Glutamatergic neuron (in vitro differentiated cells): ENCODE measurements at places on chromosomes 13 and 19.

GRCh38 chr13:94993616-94994015 is 281.3 kb upstream of the SOX21 start:
- no peak for DNase-seq

- DNase-seq, result no peak
These were observed 25.0 kb downstream of the ELL start for GRCh38 chr19:18496980-18497256.

- no peak for DNase-seq
These were observed 5.1 kb downstream of the HDGFL2 start for GRCh38 chr19:4477034-4477801.

GRCh38 chr19:29628661-29629385 is 22.7 kb downstream of the POP4 start:
- no peak for DNase-seq

GRCh38 chr13:95509521-95510310 is 42.8 kb upstream of the CLDN10 start:
- DNase-seq, result no peak

DNA sequence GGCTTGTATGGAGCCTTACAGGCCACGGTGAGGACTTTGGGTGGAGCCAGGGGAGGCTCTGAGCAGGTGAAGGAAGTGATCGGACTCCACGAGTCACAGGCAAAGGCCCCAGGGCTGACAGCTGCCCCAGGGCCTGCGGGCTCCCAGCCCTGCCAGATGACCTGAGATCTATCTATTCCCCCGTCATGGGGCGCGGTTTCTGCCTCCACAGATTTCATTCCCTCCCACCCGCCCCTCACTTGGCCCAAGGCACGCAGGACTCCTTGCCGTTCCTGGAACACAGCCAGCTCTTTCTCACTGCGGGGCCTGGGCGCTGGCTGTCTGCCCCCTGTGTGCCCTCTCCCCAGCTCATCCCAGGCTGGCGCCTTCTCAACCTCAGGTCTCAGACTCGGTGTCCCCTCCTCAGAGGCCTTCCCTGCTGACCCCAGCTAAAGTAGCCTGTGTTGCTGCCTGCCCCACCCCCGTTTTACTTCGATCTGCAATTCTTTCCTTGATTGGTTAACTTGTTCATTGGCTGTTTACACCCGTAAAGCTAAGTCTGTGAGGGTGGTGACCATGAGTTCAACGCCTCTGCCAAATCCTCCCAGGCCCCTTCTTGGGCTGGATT is 13.9 kb upstream of the PAK4 start:
- no peak for DNase-seq

- no peak for DNase-seq
These were observed 271.8 kb upstream of the HTR2A start for GRCh38 chr13:47168618-47169017.

- DNase-seq, result peak; percentile 31
These were observed 101.4 kb downstream of the LACC1 start for GRCh38 chr13:43981091-43981490.

DNA sequence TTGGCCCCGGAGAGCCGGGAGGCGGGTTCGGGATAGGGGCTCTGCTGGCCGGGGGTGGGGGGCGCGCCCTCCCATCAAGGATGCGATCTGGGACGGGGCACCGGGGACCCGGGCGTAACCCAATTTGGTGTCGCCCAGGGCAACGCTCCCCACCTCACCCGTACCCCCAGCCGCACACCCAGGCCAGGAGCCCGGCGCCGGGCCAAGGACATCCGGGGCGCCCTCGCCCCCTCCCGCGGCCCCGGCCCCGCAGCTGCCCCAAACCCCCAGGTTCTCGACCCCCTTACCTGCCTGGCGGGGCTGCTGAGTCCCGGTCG is 525 bp downstream of the SHANK1 start:
- no peak for DNase-seq

GRCh38 chr19:38019396-38019724 is 112.4 kb downstream of the SIPA1L3 start:
- no peak for DNase-seq

GRCh38 chr19:8373867-8374813 is 10.2 kb downstream of the ANGPTL4 start:
- no peak for DNase-seq

DNA sequence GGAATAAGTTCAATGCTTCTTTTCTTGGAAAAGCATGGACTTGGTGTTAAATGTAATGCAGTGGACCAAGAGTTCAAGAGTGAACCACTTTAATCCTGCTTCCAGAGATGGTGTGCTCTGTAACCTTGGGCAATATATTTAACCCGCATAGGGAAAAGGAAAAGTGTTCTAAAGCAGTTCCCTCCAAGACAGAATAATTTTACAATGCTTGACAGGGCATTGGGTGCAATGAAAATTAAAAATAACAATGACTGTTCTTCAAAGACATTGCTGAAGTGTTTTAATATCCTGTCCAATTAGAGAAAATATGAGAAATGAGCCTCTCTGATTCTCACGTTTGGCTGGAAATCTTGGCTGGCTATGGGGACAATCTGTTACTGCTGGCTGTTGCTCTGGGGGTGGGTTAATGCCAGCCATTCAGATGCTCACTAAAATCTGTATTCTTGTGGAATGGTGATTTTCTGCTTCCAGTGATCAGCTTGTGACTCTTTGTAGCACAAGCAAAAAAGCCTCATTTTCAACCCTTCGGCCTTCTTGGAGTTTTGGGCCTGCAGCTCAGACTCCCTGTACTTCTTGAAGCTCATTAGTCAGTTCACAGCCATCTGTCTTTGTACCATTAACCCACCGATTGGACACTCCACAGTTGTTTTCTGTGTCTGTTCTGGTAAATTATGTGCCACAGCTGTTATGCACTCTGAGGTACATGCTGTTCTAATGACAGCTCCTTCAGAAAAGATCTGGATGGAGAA is 310.6 kb downstream of the LMO7 start:
- DNase-seq, result no peak

DNA sequence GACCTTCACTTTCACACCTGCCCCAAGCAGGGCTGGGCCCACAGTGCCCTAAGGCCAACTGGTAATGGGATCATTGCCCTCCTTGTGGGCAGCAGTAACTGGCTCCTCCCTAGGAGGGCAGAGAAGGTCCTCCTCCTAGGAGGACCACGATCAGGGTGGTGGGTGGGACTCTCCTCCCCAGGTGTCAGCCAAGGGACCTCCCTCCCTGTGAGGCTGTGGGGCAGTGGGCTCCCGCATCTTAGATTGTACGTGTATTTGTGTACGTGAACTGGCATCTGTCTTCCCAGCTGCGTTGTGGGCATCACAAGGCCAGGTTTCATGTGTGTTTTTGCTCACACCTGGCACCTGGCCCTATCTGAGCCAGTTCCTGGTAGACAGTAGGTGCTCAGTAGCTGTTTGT is 111.8 kb downstream of the SOX1 start:
- no peak for DNase-seq

DNA sequence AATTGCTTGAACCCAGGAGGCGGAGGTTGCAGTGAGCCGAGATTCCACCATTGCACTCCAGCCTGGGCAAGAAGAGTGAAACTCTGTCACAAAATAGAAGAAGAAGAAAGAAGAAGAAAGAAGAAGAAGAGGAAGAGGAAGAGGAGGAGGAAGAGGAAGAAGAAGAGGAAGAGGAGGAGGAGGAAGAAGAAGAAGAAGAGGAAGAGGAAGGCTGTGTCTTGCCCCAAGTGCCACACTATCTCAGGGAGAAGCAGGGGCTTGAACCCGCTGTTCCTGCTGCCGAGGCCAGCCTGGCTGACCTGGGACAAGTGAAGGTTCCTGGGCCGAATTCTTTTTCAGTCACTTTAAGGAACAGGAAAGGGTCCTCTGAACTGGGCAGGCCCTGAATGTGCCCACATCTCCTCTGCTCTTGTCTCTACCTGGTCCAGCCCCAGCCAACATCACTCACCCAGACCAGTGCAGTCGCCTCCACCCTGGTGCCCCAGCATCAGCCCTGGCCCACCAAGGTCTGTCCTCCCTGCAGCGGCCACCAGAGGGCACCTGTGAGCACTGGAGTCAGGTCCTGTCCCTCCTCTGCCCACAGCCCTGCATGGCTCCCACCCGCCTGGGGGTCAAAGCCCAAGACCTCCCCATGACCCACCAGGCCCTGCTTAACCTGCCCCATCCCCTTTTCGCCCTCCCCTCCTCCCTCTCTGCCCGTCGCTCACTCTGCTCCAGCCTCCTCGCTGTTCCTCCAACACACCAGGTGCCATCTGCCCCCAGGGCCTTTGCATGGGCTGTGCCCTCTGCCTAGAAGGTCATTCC is 20.0 kb downstream of the TICAM1 start:
- DNase-seq, result peak; percentile 96

- DNase-seq, result no peak
These were observed 56.2 kb downstream of the INSR start for GRCh38 chr19:7238051-7238450.

DNA sequence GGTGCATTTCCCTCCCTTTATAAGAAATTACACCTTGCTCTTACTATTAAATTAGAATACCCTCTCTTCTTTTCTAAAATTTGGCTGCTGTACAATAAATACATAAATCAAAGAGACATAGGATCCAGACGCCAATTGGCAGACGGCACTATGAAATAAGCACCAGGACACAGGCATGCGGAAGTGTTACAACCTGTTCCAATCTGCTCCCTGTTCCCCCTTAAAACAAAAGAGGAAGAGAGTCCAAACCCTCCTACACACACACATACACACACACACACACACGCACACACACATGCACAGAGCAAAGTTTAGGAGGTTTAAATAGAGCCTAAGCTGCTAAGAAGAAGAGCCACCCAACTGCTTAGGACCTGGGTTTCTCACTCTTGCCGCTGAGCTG is 75.6 kb upstream of the ZNF507 start:
- DNase-seq, result no peak

DNA sequence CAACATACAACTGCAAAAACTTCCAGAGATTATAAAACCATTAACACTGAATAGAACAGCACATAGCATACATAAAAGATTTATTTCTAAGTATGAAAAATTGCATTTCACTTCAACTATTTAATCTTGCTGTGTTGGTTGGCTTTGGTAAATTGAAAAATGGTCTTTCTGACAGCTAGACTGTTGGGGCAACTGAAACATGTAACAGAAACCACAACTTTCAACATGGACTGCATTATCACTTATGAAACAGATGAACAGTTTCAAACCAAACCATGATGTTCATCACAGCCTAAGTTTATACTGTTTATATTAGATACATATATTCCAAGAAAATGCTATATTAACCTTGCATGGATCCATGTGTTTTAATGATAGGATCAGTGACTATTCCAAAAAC is 324.1 kb upstream of the PCDH9 start:
- no peak for DNase-seq

- DNase-seq, result peak; percentile 28
These were observed 13.2 kb upstream of the LHFPL6 start for GRCh38 chr13:39616087-39616694.

GRCh38 chr13:97125810-97126738 is 96.1 kb upstream of the MBNL2 start:
- DNase-seq, result no peak

GRCh38 chr19:40387155-40387554 is 2.8 kb downstream of the HIPK4 start:
- no peak for DNase-seq

DNA sequence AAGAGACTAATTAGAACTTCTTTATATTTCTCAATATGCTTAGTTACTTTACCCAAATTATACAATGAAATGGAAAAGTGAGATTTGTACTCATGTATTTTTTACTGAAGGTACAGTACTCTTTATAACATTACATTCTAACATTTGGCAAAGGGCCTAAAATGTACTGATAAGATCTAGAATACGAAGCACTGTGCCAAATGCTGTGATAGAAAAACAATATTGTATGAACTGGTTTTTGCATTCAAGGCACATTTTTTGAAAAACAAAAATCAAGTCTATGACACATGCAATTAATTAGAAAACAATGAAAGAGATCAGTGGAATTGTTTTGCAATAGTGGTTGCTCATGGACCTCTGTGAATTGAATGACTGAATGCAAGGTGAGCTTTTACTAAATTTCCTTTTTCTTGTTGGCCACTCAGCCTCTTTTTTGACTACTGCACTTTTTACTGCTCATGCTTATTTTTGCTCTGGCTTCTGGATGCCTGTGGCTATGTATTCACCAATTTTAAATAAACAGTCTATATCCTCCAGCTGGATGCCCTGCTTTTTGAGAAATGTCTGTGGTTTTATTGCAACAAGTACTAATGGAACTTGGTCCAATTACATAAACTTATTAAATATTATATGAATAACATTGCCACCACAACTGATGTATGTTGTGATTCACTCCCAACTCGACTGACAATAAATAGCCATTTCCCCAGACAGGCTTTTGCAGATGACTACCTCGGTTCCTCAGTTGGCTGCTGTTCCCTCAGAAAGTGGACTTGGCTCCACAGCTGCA is 41.4 kb upstream of the OBI1 start:
- DNase-seq, result no peak

- DNase-seq, result no peak
These were observed 121.5 kb downstream of the FGF14 start for GRCh38 chr13:102280366-102280765.

DNA sequence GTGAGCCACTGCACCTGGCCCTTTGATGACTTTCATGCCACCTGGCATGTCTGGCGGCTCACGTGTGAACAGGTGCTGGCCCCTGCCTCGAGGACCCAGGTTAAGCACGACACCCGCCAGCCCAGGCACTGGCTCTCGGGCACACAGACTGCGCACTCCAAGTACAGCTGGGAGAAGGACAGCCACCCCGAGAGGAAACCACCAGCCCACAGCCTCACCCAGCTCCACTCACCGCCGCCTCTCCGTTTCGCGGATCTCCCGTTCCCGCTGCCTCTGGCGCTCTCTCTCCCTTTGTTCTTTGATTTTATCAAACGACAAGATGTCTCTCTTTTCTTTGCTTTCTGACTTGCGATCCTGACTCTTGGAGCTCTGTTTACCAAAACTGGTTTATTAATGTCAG is 27.4 kb upstream of the TINCR start:
- no peak for DNase-seq

DNA sequence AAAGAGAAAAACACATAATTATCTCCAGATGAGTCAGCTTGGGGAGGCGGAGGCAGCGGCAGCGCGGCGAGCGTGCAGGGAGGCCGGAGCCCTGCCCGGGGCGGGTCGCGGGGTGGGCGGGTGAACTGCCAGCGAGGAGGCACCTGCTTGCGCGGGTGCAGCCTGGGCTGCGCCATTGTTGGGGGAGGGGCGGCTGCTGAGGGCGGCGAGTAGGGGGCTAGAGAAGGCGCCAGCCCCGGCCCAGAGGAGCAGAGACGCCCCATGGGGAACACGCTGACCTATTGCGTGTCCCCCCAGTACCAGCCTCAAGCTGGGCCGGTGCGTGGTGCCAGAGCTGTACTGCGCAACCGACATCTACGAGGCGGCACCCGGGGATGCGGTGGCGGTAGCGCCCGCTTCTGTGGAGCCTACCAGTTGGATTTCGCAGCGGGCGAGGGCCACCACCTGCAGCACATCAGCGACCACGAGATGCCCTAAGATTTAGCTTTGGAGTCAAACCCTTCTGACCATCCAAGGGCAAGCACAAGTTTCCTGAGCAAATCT is 16.7 kb downstream of the ZNF100 start:
- DNase-seq, result no peak
